ENCODE measurements at places on chromosomes 7 and 10. TPM values are rescaled to one million over a fixed set of nuclear protein-coding genes. Genes with fewer than 3 reads are reported as not detected.

CRHR2 gene
- total RNA-seq: not detected

- peaks cover 8% of the 10 kb centered on the region for H3K4me1 ChIP-seq
- H3K27me3 ChIP-seq: no peaks in the 10 kb centered on the region
- no peak for DNase-seq
- no peaks in the 10 kb centered on the region for H3K36me3 ChIP-seq
- H3K4me3 ChIP-seq: no peak overlapping the region
These were observed 140.9 kb downstream of the PARD3 start for GRCh38 chr10:34674176-34674575.

- no peaks in the 10 kb centered on the region for H3K4me1 ChIP-seq
- DNase-seq: no peak
- no peak overlapping the region for H3K27ac ChIP-seq
- no peak overlapping the region for H3K4me3 ChIP-seq
These were observed 221.3 kb upstream of the ZMIZ1 start for GRCh38 chr10:78847485-78847884.

GRCh38 chr7:15167912-15168311, 265.4 kb upstream of the DGKB start:
- H3K4me3 ChIP-seq: no peak overlapping the region
- H3K27me3 ChIP-seq: no peaks in the 10 kb centered on the region
- no peaks in the 10 kb centered on the region for H3K36me3 ChIP-seq

- H3K4me1 ChIP-seq: no peaks in the 10 kb centered on the region
- no peaks in the 10 kb centered on the region for H3K27me3 ChIP-seq
- H3K36me3 ChIP-seq: no peaks in the 10 kb centered on the region
- no peak overlapping the region for H3K4me3 ChIP-seq
- H3K27ac ChIP-seq: no peak overlapping the region
These were observed 23.6 kb downstream of the CTAGE6 start for GRCh38 chr7:143733876-143734275.

GRCh38 chr7:106344861-106345260, 60.1 kb upstream of the NAMPT start:
- no peak for DNase-seq
- H3K4me3 ChIP-seq: no peak overlapping the region
- H3K4me1 ChIP-seq: peaks cover 15% of the 10 kb centered on the region
- H3K36me3 ChIP-seq: no peaks in the 10 kb centered on the region

DNA sequence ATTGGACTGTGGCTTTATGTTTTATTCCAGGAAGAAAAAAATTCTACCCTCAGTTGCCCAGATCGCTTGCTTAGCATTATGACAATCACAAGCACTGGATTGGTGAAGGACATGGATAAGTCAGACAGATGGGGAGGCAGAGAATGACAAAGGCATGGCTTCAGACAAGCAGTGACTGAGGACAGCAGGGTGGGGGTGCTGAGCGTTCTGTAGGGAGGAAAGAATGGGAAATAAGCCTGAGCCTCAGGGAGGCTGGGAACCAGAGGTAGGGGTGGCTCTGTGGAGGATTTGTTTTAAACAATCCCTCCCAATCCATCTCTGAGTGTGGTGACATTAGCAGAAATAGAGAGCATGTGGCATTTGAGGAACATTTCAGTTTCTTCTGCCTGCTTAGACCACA, 896.9 kb downstream of the CCSER2 start:
- DNase-seq: no peak
- H3K27ac ChIP-seq: no peak overlapping the region
- no peaks in the 10 kb centered on the region for H3K36me3 ChIP-seq
- no peaks in the 10 kb centered on the region for H3K27me3 ChIP-seq
- H3K4me1 ChIP-seq: no peaks in the 10 kb centered on the region

- no peak overlapping the region for H3K4me3 ChIP-seq
- no peaks in the 10 kb centered on the region for H3K27me3 ChIP-seq
- no peaks in the 10 kb centered on the region for H3K4me1 ChIP-seq
- no peak overlapping the region for H3K27ac ChIP-seq
- no peak for DNase-seq
These were observed 12.5 kb upstream of the CDK13 start for GRCh38 chr7:39937366-39938153.

OR2A1 gene
- not detected for total RNA-seq

CAPZA2 gene
- 204 TPM for total RNA-seq
